ENCODE measurements at places on chromosomes 7 and 10.

GRCh38 chr7:44538093-44538797, 2.9 kb downstream of the NPC1L1 start:
- DNase-seq, result no peak

DNA sequence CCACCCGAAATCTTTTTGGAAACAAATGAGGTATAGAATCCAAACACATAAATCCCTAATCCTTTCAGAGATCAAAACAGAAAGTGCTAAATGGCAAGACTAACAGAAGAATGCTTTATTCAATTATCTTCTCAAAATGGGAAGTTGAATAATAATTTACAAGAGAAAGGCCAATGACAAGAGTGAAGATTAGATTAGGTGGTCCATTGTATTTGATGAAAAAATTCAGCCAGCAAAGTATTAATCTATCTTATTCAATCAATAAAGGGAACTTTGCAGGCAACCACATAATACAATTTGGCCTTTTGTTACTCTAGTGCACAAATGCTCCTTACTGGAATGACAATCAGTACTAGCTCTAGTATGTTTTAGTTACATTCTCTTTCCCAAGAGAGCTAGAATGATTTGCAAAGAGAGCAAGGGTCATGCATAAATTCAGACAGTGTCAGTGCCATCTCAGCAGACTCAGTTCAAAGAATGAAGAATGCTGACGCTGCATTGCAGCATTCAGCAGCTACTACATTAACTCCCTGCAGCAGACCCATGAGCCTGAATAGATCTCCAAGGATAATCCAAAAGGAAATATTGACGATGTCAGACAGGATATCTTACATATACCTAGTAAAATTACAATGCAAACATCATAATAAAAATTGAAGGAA, 131.8 kb downstream of the ANK3 start:
- DNase-seq, result no peak

GRCh38 chr7:77327067-77327931, 88.8 kb downstream of the GSAP start:
- DNase-seq, result no peak

DNA sequence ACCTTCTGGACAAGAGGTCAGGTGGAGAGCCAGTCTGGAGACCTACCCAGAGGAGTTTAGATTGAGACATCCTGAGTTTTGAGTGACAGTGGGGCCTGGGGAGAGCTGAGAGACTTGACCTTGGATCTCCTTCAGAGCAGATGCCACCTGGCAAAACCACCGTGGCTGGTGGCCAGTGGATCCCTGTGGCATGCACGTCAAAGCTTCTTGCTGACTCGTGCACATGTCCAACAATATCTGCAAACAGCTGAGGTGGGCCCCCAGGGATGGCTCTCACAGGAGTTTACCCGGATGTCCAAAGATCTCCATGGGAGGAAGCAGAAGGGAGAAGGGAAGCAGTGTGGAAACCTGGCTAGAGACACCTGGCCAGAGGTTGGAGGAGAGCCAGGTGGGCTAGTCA, 230.5 kb downstream of the FANK1 start:
- no peak for DNase-seq

DNA sequence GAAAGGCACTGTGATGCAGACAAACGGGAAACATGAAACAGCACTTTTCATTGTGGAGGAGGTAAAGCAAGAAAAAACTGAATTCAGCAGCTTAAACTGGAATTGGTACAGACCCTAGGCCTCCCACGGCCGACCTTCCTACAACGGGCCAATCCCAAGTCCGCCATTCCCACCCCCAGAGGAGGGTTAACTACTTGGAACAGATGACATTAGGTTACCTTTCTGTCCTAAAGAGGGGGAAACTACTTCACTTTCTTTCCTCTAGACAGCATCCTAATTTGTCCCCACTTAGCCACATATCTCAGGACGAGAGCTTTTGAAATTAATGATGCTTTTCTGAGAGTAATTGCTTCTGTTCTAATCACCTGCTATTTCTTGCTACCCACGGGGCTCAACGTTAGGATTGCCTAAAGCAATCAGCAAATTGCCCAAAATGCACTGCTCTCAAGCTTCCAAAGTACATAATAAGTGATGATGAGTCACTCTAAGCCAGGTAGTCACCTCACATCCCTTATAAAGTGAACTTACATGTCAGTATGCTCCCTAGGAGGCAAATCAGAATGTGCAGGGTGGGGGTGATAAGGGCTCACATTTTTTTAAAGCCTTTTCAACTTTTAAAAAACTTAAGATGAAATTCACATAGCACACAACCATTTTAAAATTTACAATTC, 36.7 kb downstream of the LSM5 start:
- no peak for DNase-seq
